Renal pelvis (tissue), 12 donors: ENCODE measurements at places on chromosomes 1 and 21.

DNA sequence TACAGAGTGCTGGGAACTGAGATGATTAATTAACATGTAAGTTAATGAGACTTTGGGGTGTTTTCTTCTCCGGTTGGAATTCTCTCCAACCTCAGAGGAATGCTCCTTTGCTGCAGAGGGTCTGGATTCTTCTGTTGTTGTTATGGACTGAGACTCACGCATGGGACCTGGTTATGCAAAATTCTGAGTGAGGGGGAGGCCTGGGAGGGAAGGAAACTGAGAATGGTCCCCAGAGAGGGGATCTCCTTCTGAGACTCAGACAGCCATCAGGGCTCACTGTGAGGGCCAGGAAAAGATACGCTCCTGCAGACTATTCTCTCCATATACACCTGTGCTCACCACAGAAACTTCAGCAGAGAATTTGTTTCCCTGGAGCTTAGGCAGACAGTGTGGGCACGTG, 56.3 kb downstream of the HTR6 start:
- no peak for DNase-seq

- no peak for DNase-seq
Measured at GRCh38 chr1:206924592-206925105, 2.9 kb upstream of the FCMR start.

DNA sequence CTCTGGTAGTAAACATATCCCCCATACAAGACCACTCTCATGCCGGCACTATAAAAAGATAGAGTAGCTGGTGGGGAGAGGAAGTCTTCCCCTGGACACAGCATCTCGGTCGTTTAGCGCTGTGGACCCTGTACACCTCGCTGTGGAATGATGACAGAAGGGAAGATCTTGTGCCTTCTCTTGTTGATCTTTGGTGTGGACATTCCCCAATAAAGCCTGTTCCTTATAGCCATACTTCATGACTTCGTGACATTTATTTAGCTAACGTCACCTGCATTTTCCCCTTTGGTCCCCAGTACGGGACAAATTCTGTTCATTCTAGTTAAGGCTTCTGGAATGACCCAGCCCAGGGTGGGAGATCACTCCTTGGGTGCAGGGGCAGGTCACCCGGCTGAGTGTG, 24.9 kb upstream of the MAP10 start:
- DNase-seq: no peak

GRCh38 chr1:79976287-79976686, 969.8 kb upstream of the ADGRL4 start:
- DNase-seq: no peak

DNA sequence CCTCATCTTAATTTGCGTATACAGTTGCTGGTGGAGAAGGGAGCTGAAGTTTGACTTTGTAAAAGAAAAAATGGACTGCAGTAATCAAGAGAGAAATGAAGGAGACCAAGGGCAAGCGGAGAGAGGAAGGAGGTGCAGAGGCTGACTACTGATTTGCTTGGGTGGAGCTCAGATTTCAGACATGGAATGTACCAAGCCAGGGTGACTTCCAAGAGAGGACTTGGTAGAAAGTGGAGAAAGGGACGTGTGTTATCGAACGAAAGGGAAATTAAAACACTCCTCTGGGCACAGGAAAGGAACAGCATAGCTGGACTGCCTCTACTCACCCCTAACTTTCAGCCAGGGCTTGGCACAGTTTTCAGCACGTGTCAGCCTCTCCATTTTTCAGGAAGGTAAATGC, 15.1 kb upstream of the HEATR1 start:
- DNase-seq: no peak

DNA sequence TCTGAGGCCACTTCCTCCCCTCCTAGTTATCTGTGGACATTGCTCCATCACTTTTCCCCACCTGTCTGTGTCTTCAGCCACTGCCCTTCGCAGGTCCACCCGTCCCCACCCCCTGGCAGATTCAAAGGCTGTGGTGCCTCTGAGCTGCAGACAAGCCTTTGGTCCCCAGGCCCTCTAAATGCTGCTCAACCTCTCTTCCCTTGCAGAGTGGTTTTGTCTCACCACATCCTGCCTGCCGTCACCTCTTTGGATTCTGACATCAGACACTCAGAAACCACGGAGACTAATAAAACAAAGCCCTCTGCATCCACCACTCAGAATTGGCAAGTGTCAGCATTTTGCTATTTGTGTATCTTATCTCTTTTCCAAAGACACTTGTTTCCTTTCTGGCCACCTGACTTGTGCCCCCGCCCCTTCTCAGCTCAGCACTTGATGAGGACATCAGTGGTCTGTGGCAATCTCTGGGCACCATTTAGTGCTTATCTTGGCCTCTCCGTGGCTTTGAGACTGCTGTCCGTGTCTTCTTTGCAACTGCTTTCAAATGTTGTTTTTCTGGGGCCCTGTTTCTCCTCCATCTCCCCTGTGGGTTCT, 7.7 kb downstream of the CNIH3 start:
- DNase-seq: no peak

DNA sequence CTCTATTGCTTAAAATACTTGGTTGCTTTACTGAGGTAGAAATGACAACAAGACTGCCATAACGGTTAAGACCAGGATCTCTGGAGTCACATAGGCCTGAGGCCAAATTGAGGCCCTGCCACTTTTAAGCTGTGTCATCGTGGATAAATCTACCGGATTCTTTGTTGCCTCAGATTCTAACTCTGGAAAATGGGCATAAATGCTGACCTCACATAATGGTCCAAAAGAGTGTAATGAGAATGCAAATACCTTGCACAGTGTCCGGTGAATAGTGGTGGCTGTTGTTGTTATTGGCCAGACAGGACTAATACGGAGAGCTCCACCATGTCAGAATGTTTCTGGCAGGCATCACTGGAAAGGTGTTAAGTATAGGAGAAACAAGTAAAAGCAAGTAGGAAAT, 346.1 kb downstream of the LMO4 start:
- DNase-seq: no peak

GRCh38 chr1:115355069-115355468, 17.0 kb upstream of the NGF start:
- no peak for DNase-seq

- DNase-seq: no peak
Measured at GRCh38 chr1:184892116-184892515, 82.2 kb downstream of the NIBAN1 start.
